ENCODE measurements at places on chromosomes 7 and 10.
A peak's percentile ranks its signal among the peaks of the same experiment; 100 is the strongest.

DNA sequence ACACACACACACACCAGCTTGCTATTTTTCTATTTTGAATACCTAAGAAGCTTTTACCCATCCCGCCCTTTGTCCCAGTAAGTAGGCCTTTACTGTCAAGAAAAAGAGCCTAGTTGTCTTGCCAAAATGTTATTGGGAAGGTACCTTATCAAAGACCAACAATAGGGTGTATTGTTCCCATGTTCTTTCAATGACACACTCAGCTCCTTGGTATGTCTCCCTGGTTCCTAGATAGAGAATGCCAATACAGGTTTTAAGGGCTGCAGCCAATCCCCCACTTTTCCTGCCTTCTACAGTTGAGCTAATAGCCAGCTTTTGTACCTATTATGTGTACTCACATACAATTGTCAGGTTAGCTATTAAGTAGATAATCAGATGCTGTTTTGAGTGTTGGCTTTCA is 92.0 kb upstream of the LRRTM3 start:
- H3K4me1 ChIP-seq: no peaks in the 10 kb centered on the region
- DNase-seq: no peak
- H3K27ac ChIP-seq: no peak overlapping the region
- H3K27me3 ChIP-seq: no peaks in the 10 kb centered on the region
- H3K36me3 ChIP-seq: no peaks in the 10 kb centered on the region

- no peaks in the 10 kb centered on the region for H3K27me3 ChIP-seq
- no peaks in the 10 kb centered on the region for H3K36me3 ChIP-seq
- H3K4me1 ChIP-seq: no peaks in the 10 kb centered on the region
- no peak overlapping the region for H3K4me3 ChIP-seq
These were observed 251.7 kb upstream of the PITRM1 start for GRCh38 chr10:3424111-3424851.

- no peak overlapping the region for H3K4me3 ChIP-seq
- DNase-seq: no peak
- H3K4me1 ChIP-seq: no peaks in the 10 kb centered on the region
- no peak overlapping the region for H3K27ac ChIP-seq
These were observed 325.9 kb downstream of the TNS3 start for GRCh38 chr7:47256016-47256415.

DNA sequence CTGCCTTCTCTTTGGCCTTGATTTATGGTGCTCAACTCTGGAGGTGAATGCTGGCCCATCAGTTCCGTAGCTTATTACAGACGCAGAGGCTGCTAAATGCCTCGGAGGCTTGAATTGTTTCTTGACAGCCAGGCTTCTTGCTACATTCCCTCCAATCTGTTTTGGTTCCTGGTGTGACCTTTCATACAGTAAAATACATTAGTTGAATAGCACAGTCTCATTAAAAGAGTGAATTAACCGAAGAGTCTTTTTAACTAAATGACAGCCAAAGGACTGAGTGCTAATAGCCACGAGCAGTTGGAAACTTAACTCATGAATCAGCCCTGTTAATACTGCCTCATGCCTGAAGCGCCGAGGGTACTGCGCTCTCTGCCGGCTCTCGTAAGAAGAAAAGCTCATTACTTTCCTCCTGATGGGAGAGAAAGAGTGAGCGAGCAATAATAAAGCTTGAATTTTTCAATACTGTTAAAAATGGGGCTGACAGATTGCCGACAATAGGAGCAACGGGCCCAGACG is 236.4 kb upstream of the GPR26 start:
- H3K36me3 ChIP-seq: no peaks in the 10 kb centered on the region
- no peak for DNase-seq
- H3K4me1 ChIP-seq: no peaks in the 10 kb centered on the region

- H3K36me3 ChIP-seq: no peaks in the 10 kb centered on the region
- no peak overlapping the region for H3K27ac ChIP-seq
- no peaks in the 10 kb centered on the region for H3K27me3 ChIP-seq
- peak; percentile 48 for DNase-seq
These were observed 244.5 kb downstream of the ITGB1 start for GRCh38 chr10:32713560-32713959.

- H3K36me3 ChIP-seq: no peaks in the 10 kb centered on the region
- H3K4me1 ChIP-seq: peaks cover 7% of the 10 kb centered on the region
- H3K27ac ChIP-seq: no peak overlapping the region
- H3K27me3 ChIP-seq: no peaks in the 10 kb centered on the region
These were observed 140.5 kb downstream of the CAMK1D start for GRCh38 chr10:12489806-12490205.

DNA sequence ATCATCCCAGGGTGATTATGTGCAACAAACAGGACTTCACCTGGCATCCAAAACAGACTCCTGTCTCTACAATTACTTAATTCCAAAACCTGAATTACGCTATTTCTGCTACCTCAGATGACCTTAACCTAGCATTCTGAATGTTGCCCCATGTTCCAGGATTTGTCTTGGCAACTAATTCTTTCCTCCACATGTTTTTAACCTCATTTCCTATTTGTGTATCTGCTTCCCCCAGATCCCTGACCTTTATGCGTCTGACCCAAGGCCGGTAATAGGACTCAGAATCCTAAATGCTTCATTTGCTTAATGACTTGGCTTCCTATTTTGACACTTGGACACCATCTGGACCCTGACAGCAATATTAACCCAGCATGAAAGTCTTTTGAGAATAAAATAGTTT is 8.7 kb upstream of the ING3 start:
- H3K36me3 ChIP-seq: no peaks in the 10 kb centered on the region
- H3K27me3 ChIP-seq: no peaks in the 10 kb centered on the region
- H3K27ac ChIP-seq: no peak overlapping the region
- H3K4me3 ChIP-seq: no peak overlapping the region

DNA sequence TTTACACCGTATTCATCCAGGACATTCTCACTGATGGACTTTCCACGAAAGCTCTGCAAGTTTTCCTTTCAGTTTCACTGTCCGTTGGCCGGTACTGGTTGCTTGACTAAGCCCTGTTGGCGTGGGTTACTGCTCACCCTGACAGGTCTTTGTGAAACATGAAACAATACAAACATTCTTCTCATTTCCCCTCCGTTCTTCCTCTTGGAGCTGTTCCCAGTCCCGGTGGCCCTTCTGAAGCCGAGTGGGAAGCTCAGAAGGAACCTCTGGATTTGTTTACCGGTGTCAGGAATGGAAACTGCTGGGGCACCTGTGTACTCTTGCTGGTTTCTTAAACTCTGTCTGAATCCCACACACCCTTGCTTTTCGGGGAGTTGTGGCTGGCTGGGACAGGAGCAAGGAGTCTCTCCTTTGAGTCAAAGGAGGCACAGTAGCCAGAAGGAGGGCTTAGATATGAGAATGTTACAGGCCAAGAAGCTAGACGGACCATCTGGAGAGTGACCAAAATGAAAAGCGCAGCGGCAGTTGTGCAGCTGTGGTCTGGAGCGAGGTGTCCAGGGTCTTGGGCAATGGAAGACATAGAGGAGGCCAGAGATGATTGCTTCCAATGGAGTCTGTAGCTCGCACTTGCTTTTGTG is 45.7 kb downstream of the LYZL2 start:
- no peak overlapping the region for H3K27ac ChIP-seq
- no peaks in the 10 kb centered on the region for H3K36me3 ChIP-seq
- H3K4me1 ChIP-seq: peaks cover 46% of the 10 kb centered on the region
- peak overlapping the region; percentile 47 for H3K4me3 ChIP-seq
- H3K27me3 ChIP-seq: no peaks in the 10 kb centered on the region

- no peak overlapping the region for H3K27ac ChIP-seq
- no peak overlapping the region for H3K4me3 ChIP-seq
- H3K4me1 ChIP-seq: peaks cover 7% of the 10 kb centered on the region
- no peaks in the 10 kb centered on the region for H3K36me3 ChIP-seq
- DNase-seq: no peak
These were observed 253.6 kb downstream of the WDR37 start for GRCh38 chr10:1309617-1310270.

DNA sequence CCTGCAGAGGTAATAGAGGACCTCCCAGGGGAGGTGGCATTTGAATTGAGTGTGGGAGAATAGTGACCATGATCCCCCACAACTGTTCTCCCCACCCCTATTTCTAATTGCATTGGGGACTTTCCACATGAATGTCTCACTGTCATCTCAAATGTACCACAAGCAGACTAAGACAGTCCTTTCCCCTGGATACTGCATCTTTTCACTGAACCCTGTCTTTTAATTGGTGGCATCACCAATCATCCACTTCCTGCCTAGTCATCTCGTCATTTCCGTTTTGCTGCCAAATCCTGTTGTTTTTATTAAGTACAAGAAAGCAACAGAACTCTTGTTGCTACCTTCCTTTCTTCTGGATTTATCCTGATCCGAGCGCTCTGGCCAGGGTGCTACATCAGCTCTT is 120.3 kb downstream of the NRP1 start:
- H3K4me3 ChIP-seq: no peak overlapping the region
- no peak overlapping the region for H3K27ac ChIP-seq
- H3K4me1 ChIP-seq: no peaks in the 10 kb centered on the region
- no peaks in the 10 kb centered on the region for H3K27me3 ChIP-seq

DNA sequence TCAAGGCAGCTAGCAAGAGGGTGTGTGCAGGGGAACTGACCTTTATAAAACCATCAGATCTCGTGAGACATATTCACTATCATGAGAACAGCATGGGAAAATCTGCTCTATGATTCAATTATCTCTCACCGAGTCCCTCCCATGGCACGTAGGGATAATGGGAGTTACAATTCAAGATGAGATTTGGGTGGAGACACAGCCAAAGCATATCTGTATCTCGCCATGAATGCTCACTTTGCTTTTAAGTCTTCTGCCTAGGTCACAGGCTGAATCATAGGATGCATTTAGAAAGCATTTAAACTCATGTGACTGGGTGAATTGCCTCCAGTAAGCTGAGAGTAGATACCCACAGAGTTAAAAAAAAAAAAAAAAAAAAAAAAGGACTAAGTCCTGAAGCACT is 220.0 kb downstream of the AGMO start:
- no peak for DNase-seq

DNA sequence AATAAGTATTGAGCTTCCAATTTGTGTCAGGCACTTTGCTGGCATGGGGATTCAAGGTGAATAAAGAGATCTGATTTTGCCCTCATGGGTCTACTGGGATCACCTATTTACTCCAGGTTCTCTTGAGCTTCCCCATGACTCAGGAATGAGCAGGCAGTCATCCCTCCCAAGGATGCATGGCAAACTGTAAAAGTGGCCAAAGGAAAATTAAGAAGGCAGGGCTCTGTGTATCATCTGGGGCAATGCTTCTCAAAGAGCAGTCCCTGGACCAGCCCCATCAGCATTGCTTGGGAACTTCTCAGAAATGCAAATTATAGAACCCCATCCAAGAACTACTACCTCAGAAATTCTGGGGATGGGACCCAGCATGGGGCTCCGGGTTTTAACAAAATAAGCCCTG is 48.7 kb downstream of the WDFY4 start:
- H3K4me3 ChIP-seq: no peak overlapping the region
- H3K4me1 ChIP-seq: peaks cover 23% of the 10 kb centered on the region
- H3K36me3 ChIP-seq: peaks cover 82% of the 10 kb centered on the region
- no peak for DNase-seq
- no peak overlapping the region for H3K27ac ChIP-seq

GRCh38 chr7:151559557-151560183 is 40.0 kb upstream of the RHEB start:
- no peak overlapping the region for H3K27ac ChIP-seq
- no peaks in the 10 kb centered on the region for H3K27me3 ChIP-seq
- H3K4me3 ChIP-seq: no peak overlapping the region
- no peak for DNase-seq
- no peaks in the 10 kb centered on the region for H3K36me3 ChIP-seq

DNA sequence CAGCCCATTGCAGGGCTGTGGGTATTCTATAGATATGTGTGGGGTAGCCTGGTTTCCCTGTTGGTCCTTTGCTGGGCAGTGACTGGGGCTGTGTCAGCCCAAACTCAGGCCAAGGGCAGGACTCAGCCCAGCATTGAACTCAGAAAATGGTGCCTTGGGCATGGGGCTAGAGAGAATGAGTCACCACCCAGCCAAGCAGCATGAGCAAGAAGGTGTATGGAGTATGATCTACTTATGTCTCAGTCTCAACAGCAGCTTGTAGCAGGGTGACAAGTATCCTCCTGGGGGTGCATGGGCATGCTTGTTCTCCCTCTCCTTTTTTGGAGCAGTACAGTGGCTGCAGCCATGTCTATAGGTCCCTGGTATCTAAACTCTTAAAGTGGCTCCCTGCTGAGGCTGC is 32.0 kb downstream of the STK31 start:
- no peaks in the 10 kb centered on the region for H3K36me3 ChIP-seq
- no peak overlapping the region for H3K27ac ChIP-seq
- H3K4me1 ChIP-seq: no peaks in the 10 kb centered on the region
- H3K27me3 ChIP-seq: no peaks in the 10 kb centered on the region
- H3K4me3 ChIP-seq: no peak overlapping the region

GRCh38 chr10:44982496-44982895 is 3.9 kb upstream of the DEPP1 start:
- no peak for DNase-seq
- H3K27ac ChIP-seq: no peak overlapping the region
- H3K4me3 ChIP-seq: no peak overlapping the region

- no peaks in the 10 kb centered on the region for H3K27me3 ChIP-seq
- no peaks in the 10 kb centered on the region for H3K4me1 ChIP-seq
- no peak overlapping the region for H3K4me3 ChIP-seq
- no peaks in the 10 kb centered on the region for H3K36me3 ChIP-seq
- no peak for DNase-seq
These were observed 37.1 kb downstream of the PRKCQ start for GRCh38 chr10:6542999-6543430.

- peaks cover 28% of the 10 kb centered on the region for H3K36me3 ChIP-seq
- no peaks in the 10 kb centered on the region for H3K27me3 ChIP-seq
- no peak overlapping the region for H3K4me3 ChIP-seq
- DNase-seq: no peak
- H3K27ac ChIP-seq: no peak overlapping the region
- peaks cover 33% of the 10 kb centered on the region for H3K4me1 ChIP-seq
These were observed 36.5 kb downstream of the XPNPEP1 start for GRCh38 chr10:109886781-109887140.

Data from Karpas-422 (cell line).